ENCODE measurements at places on chromosomes 6 and 20.

DNA sequence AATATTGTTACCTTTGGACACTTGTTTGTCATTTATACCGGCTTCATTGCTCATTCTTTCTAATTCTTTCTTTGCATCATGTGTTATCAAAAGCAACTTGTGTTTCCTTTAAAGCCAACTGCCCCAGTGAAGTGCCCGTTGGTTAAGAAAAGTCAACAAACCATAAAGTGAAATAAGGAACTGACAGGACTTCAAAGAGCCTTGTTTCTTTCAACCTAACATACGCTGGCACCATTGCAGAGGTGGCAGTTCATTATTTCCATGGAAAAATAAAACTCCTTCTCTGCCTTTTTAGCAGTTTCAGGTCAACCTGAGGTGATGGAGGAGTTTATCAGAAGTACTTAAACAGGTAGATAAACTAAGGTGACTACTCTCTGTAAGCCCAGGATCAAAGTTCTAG, 28.8 kb downstream of the FERMT1 start:
- no peak for DNase-seq

GRCh38 chr6:34544776-34545471, 11.2 kb downstream of the SPDEF start:
- DNase-seq: peak; percentile 94

- DNase-seq: no peak
Measured at GRCh38 chr6:150297327-150298029, 71.3 kb upstream of the IYD start.

DNA sequence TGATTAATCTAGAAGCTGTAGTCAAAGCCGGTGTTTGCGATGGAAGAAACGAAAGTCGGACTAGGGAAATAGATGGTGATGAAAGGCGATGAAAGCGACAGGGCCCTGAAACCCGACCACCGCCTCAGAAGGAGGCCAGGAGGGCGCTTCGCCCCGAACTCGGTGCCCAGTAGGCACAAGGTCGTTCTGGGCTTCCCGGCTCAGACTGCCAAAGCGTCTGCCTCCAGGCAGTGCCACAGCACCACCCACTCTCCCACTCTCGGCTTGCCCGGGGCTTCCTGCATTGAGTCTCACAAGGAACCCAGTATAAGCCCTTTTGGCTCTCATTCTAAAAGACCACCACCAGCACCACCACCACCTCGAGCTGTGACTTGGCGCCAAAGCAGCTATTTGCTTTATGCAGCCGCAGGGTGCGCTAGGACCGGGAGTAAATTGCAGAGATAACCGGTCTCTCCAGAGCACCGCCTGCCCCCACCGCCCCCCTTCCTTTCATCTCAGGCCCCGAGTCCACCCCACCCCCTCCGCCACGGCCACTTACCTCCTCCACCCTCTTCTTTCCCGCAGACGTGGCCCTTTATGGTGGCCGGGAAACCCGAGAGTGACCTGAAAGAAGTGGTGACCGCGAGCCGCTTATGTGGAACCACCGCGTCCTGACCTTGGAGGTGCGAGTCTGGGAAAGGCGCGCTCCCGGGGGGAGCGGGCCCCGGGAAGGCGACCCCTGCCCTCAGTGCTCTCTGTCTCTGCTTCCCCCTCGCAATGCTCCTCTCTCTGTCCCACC, 2.4 kb downstream of the TCF21 start:
- no peak for DNase-seq

DNA sequence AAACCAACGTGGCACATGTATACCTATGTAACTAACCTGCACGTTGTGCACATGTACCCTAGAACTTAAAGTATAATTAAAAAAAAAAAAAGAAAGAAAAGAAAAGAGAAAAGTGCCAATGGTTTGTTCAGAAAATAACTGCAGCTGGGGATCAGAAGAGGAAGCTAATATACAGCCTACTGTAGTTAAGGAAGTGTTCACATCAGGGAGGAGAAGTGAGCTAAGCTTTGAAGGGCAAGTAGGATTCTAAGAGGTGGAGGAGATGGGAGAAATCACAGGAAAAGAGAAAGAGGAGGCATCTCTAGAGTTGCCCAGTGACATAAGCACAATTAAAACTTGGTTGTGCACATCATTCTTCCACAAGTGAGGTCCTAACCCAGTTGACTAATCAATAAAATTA, 214.4 kb upstream of the DTNBP1 start:
- DNase-seq: no peak

- DNase-seq: no peak
Measured at GRCh38 chr6:151763938-151764680, 43.4 kb upstream of the ESR1 start.
